ENCODE measurements at places on chromosomes 12 and 14.

- no peak for DNase-seq
Observed at GRCh38 chr12:20798554-20798953, 12.0 kb upstream of the SLCO1B3 start.

DNA sequence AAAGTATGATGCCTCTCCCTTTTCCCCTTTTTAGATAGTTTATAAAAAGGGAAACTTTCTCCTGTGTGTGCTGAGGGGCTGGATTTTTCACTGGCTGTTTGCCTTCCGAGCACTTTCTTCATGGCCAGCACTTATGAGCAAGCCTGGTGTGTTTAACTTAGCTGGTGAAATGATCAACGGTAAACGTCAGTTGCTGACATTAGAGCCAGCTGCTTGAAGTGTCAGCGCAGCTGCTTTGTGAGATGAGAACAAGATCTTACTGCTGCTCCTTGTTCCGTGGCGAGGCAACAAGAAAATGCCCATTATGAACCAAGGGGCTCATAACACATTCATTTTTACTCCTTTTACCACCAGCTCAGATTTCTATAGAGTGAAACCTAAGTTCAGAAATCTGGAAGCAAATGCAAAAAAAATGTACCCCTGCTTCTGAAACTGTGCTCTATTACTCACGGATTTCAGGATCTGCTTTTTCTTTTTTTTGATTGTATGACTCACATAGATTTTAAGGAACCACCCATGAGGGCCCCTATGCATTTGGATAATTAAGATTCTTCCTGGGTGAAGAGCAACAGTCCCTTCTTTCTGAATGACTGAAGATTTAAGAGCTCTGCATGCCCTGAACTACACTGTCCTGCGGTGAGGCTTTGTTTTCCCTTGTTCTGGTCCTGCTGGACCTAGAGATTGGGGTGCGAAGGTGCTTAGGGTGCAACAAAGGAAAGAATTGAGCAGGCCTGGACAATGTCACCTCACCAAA is 74.3 kb upstream of the CPM start:
- no peak for DNase-seq

DNA sequence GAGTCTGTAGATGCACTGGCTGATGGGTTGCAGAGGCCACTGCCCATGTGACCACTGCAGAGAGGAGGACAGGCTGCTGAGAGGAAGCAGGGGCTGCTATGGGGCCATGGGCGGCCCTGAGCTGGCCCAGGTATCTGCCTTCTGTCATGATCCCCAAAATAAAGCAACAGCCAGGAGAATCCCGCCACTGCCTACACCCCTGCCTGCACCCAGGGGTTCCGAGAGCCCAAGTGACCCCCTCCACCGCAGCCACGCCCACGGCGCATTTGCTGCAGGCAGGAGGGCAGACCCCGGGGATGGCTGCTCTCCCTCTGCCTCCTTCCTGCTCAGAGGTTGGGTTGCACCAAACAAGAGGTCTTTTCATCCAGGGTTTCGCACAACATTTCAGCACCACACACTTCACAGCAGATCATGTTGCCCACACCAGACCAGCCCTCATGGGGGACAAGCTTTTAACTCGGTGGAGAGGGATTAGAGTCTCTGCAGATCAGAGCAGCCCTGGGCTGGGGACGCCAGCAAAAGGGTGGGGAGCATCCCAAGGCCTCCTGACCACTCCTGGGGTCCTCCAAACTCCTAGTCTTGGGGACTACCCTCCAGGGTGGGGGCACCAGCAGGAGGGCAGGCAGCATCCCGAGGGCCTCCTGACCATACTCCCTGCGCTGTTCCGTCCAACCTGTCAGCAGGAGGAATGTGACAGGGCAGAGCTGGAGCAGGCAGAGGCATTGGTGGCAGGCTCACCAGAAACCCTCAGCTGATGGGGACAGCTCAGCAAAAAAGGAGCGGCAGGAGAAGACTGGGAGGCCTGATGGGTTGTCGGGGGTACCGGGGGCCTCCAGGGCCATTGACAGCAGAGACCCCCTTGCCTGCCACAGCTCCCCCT is 14.1 kb downstream of the CCDC85C start:
- no peak for DNase-seq

DNA sequence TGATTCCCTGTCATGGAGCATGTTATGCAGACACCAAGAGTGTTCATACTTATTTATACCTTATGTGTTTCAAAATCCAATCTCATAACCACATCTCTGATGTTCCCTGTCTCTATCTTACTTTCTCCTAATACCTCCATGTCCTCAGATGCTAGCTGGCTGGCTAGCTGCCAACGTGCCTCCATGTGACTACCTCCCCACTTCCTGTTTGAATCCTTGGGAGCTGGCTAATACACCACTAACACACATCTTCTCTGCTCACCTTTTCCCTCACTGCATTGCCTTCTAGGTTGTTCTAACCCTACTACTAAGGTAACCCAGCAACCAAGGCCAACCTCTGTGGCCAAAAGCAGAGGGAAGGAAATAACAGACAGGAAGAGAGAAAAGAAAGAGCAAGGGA is 27.3 kb downstream of the TTC5 start:
- no peak for DNase-seq

DNA sequence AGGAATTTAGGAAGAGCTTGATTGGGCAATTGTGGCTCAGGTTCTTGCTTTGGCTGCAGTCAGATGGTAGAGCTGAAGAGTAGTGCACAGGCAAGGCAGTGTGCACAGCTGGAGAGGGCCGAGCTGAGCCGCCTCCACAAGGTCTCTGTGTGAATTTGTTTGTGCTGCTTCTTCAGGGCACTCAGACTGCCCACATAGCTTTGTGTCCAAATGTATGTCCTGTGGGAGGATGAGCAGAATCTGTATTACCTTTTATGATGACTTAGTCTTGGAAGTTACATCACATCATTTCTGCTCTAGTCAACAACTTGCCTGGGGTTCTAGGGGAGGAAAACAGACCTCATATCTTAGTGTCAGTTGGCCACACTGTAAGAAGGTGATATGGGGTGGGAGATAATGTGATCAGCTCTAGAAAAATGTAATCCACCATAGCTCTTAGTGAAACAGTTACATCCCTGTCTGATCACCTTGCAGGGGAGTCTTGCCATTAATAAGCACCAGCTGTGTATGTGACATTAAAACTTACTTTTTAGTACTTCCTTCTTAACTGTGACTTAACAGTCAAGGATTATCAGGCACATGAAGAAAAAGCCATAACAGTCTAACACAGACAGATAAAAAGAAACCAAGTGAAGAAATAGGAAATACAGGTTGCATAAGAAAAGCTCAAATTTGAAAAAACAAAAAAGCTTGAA is 53.4 kb downstream of the RCOR1 start:
- no peak for DNase-seq

- peak; percentile 28 for DNase-seq
Observed at GRCh38 chr12:52741375-52742195, 35.6 kb downstream of the KRT76 start.

DNA sequence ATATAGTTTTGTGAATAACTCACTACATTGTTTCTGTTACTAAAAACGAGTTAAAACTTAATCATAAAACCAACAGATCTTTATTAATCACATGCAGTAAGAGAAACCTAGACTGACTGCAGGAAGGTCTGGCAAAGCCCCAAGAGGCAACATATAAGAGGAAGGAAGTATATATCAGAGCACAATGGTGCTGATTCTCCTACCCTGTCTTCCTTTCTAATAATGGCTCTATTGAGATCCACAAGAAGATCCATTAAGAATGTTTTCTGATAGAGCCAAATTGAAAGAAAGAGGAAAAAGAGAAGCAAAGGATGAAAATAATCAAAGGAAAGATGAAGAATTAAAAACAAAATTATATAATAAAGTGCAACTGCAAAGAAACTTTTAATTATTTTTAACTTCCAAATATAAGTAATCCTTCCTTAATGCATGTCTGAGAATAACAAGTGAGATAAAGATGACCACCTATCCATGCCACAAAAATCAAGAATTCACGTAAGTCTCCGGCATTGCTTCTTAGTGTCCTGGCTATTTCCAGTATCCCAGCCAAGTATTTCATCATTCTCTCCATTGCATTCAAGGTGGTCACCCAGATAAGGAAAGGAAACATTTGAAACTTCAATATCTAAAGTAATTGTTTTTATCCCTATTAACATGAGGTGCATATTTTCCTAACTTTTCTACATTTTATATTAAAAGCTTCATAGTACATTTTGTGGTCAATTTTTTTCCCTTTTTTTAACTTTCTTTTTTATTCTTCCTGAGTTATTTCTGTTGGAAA is 62.2 kb downstream of the SOX5 start:
- DNase-seq: no peak

DNA sequence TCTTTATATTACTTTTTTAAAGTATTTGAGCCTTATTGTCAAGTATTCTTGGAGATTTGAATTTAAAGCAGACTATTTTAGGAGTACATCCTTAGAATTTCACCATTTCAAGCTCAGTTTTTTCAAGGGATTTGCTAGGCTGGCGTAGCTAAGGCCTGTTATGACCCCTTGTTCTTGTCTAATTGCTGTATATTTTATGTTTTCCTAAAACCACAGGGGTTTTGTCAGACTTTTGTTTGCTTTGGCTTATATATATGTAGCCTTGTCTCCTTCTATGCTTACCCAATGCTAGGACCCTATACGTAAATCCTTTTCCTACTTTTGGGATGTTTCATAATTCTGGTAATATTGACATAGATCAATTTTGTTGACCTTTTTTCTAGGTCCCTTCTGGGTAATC is 147.0 kb upstream of the SYT10 start:
- DNase-seq: no peak

DNA sequence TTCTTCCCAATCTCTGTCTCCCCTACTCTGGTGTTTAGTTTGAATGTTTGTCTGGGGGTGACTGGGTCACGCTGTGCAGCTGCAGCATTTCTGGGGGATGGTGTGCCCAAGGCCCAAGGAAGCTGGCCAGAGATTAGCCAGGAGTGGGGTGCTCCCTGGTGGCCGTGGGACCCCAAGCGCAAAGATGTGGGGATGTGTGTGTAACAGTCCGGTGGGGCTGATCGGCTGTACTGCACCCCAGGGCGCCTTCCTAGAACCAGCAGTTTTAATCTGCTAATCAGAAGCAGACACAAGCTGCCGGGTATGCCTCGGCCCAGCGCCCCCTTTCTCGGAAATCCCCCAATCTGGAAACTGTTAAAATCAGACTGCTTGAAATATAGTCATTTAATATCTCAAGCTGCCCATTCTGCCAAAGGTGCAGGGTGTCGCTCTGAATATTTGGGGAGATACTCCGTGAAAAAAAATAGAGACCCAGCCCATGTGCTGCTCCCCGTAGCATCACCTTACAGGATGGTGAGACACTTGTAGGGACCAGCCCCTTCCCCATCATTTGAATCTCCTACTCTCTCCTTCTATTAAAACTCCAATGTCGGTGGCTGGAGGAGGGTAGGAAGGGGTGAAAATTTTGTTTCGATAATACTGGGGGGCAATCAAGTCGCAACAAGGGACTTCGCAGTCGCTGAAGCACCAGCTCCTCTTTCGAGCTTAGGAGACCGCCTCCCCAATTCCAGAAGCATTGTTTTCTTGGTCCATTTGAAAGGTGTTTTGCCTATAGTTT is 4.3 kb downstream of the HOXC9 start:
- no peak for DNase-seq

DNA sequence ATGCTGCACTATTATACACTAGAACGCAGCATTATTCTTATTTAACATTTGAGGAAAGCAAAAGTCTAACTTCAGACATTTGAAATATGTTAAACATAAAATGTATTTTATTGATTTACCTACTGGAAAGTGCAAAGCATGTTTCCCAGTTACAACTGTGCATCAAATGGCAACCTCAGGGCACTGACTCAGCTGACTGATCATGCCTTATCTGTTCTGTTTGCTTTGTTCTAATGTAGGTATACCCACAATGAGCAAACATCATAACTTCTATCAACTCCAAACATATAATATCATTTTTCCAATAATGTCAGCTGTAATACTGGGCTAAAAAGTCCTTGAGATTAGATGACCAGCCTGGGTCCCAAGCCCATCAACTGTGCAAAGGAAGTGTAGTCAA is 431.0 kb downstream of the FOXG1 start:
- DNase-seq: no peak

DNA sequence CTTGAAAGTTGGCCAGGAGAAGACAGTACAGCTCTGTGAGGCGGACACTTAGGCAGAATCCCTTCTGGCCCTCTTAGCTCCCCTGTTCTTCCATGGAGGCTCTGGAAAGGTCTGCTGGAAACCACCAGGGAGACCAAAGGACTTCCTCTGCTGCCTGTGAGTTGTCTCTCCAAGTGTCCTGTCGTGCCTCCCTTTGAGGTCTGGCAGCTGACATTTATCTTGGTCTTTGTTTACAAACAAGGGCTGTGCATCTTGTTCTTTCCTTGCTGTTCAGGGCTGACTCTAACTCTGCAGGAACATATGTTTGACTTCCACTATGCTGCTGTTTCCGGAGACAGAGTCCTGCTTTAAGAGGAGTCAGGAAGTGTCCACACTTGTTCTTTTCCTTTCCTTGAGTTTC is 159.9 kb upstream of the FRMD6 start:
- DNase-seq: no peak

- no peak for DNase-seq
Observed at GRCh38 chr14:85528897-85529631, 880 bp upstream of the FLRT2 start.

DNA sequence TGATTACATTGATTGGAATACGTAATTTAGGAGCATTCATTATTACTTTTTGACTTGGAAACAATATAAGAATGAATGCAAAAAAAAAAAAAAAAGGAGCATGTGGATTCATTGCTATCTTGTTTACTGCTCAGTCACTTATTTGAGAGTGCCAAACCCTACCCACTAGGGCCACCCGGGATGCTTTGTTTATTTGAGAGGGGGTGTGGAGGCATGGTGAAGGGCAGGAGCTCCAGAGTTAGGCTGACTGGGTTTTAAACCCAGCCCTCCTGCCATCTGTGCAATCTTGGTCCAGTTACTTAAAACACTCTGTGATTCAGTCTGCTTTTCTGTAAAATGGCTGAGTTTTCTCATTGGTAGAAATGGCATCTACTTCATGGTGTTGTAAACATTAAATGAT is 195.2 kb downstream of the RAD51B start:
- no peak for DNase-seq

- DNase-seq: no peak
Observed at GRCh38 chr14:40053416-40053815, 621.2 kb upstream of the FBXO33 start.

GRCh38 chr14:33282331-33283230 is 343.9 kb downstream of the NPAS3 start:
- DNase-seq: no peak

GRCh38 chr14:59131938-59132795 is 56.3 kb upstream of the DAAM1 start:
- no peak for DNase-seq

DNA sequence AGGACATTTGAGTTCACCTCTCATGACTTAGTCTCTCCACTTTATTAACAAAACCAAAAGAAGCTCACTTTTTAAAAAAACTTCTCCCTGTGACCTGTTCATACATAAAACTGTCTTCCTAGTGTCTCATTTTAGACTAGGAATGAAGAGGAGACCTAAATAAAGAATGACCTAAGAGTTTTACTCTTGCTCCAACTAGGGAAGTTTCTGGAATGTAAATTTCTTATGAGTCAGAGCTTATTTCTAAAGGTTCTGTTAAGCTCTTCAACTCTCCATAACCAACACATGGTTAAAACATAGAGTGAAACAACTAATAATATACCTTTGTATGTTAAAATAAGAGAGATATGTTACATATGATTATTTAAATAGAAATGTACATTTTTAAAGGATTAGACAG is 369.8 kb downstream of the EMP1 start:
- DNase-seq: no peak

GRCh38 chr12:128318946-128319345 is 52.0 kb downstream of the TMEM132C start:
- DNase-seq: no peak

- no peak for DNase-seq
Observed at GRCh38 chr12:59173695-59174094, 253.4 kb upstream of the LRIG3 start.

- no peak for DNase-seq
Observed at GRCh38 chr12:7154042-7154441, 23.9 kb downstream of the CLSTN3 start.

- DNase-seq: no peak
Observed at GRCh38 chr14:54673193-54674045, 106.5 kb downstream of the SAMD4A start.
